ENCODE measurements at places on chromosomes 12 and 14. TPM values are rescaled to one million over a fixed set of nuclear protein-coding genes. Genes with fewer than 3 reads are reported as not detected.
A peak's percentile ranks its signal among the peaks of the same experiment; 100 is the strongest.

DNA sequence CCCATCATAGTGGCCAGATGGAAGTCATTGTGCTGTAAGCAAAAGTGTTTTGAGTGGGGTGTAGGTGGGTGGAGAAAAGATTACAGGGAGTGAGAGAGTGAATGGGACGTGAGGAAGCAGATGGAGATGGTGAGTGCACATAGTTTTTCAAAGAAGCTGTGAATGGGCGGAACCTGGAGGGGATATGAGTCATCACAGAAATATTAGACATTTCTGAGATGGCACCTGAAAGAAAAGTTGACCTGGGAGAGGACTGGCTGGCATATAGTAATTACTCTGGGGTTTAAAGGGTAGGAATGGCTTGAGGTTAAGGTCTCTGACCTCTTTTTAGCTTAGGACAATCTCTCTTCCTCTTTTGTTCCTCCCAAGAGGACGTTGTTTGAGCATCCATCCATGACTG lies 50.5 kb downstream of the ANO4 start:
- no peaks in the 10 kb centered on the region for H3K36me3 ChIP-seq
- no peak overlapping the region for H3K27ac ChIP-seq

GRCh38 chr12:76866151-76866567 lies 12.7 kb downstream of the CSRP2 start:
- no peaks in the 10 kb centered on the region for H3K4me1 ChIP-seq
- peaks cover 14% of the 10 kb centered on the region for H3K27me3 ChIP-seq
- no peak overlapping the region for H3K4me3 ChIP-seq
- no peak overlapping the region for H3K27ac ChIP-seq

- DNase-seq, result no peak
- peaks cover 45% of the 10 kb centered on the region for H3K27me3 ChIP-seq
- no peak overlapping the region for H3K27ac ChIP-seq
- H3K4me1 ChIP-seq, result no peaks in the 10 kb centered on the region
These were observed 9.8 kb upstream of the EML5 start for GRCh38 chr14:88802596-88802995.

GRCh38 chr12:82176761-82177490 lies 181.3 kb downstream of the CCDC59 start:
- H3K36me3 ChIP-seq, result no peaks in the 10 kb centered on the region
- no peaks in the 10 kb centered on the region for H3K27me3 ChIP-seq
- no peak for DNase-seq
- no peak overlapping the region for H3K27ac ChIP-seq
- no peak overlapping the region for H3K4me3 ChIP-seq

- peak; percentile 86 for DNase-seq
- H3K36me3 ChIP-seq, result peaks cover 9% of the 10 kb centered on the region
- peaks cover 37% of the 10 kb centered on the region for H3K4me1 ChIP-seq
- peak overlapping the region; percentile 95 for H3K27ac ChIP-seq
- H3K4me3 ChIP-seq, result peak overlapping the region; percentile 88
- no peaks in the 10 kb centered on the region for H3K27me3 ChIP-seq
These were observed 602 bp upstream of the FBXO33 start for GRCh38 chr14:39432619-39433451.

- no peak overlapping the region for H3K4me3 ChIP-seq
- peaks cover 31% of the 10 kb centered on the region for H3K4me1 ChIP-seq
- no peaks in the 10 kb centered on the region for H3K27me3 ChIP-seq
- no peak overlapping the region for H3K27ac ChIP-seq
- H3K36me3 ChIP-seq, result peaks cover 72% of the 10 kb centered on the region
- no peak for DNase-seq
These were observed 28.8 kb downstream of the POLE start for GRCh38 chr12:132658149-132658894.

- H3K27me3 ChIP-seq, result peaks cover 38% of the 10 kb centered on the region
- H3K36me3 ChIP-seq, result peaks cover 3% of the 10 kb centered on the region
- no peak for DNase-seq
- H3K4me1 ChIP-seq, result peaks cover 56% of the 10 kb centered on the region
- no peak overlapping the region for H3K27ac ChIP-seq
- H3K4me3 ChIP-seq, result no peak overlapping the region
These were observed 164.6 kb downstream of the GCH1 start for GRCh38 chr14:54738009-54738408.

DNA sequence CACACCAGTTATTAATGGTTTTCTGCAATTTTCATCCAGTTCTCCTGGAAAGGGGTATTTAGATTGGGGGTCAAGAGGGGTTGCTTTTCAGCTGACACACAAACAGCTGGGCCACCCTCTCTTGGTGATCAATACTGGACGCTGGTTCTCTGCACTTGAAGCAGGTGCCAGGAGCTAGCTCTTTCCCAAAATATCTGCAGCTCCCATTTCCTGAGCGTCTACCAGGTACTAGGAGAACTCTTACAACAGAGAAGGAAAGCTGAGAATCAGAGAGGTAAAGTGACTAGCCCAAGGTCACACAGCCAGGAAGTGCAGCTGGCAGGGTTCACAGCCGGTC lies 1.2 kb downstream of the TESC start:
- peak overlapping the region; percentile 68 for H3K27ac ChIP-seq
- peak overlapping the region; percentile 78 for H3K4me3 ChIP-seq
- DNase-seq, result no peak
- H3K4me1 ChIP-seq, result peaks cover 27% of the 10 kb centered on the region
- H3K27me3 ChIP-seq, result peaks cover 26% of the 10 kb centered on the region

DNA sequence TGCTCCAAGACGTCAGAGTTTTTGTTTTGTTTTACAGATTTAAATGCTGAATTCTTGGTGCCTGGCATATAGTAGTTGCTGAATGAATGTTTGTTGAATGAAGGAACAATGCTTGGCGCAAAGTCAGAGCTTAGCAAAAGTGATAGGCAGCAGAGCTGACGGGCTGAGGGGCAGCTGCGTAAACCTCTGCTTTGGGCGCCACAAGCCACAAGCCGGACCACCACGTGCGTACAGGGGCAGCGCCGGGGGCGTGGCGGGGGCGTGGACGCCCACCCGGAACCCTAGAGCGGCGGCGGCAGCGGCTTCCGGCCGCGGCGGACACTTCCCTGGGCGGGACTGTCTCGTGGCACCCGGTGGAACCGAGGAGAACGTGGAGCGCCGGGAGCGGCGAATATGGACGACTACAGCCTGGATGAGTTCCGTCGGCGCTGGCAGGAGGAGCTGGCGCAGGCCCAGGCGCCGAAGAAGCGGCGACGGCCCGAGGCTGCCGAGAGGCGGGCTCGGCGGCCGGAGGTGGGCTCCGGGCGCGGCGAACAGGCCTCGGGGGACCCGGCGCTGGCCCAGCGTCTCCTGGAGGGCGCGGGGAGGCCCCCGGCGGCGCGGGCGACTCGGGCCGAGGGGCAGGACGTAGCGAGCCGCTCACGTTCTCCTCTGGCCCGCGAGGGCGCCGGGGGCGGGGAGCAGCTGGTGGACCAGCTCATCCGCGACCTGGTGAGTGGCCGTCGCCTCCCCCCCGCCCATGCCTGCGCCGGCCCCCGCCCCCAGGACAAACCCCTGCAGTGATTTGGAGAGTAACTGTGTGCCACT lies at the start of gene FBXW8:
FBXW8 (plus strand) TSS at position 306 of the 807 bp plus-strand sequence; CDS start at position 394, 88 bp downstream.
- H3K4me1 ChIP-seq, result peaks cover 29% of the 10 kb centered on the region
- peak within 1 kb of the TSS; percentile 83 for H3K4me3 ChIP-seq
- peak; percentile 79 for DNase-seq
- H3K36me3 ChIP-seq, result peaks cover 12% of the 10 kb centered on the region
- peaks cover 28% of the 10 kb centered on the region for H3K27me3 ChIP-seq
- H3K27ac ChIP-seq, result peak within 1 kb of the TSS; percentile 69

The TAS2R19 gene
- 1.8 TPM for total RNA-seq

The GPR33 gene
- not detected for total RNA-seq

- H3K4me3 ChIP-seq, result no peak overlapping the region
- no peak overlapping the region for H3K27ac ChIP-seq
- DNase-seq, result no peak
- H3K36me3 ChIP-seq, result peaks cover 3% of the 10 kb centered on the region
- peaks cover 29% of the 10 kb centered on the region for H3K4me1 ChIP-seq
These were observed 256.6 kb upstream of the FOXN3 start for GRCh38 chr14:89673512-89674225.

The DPY19L2 gene
- 5.2 TPM for total RNA-seq

The HIF1A gene
- total RNA-seq, result 158 TPM

DNA sequence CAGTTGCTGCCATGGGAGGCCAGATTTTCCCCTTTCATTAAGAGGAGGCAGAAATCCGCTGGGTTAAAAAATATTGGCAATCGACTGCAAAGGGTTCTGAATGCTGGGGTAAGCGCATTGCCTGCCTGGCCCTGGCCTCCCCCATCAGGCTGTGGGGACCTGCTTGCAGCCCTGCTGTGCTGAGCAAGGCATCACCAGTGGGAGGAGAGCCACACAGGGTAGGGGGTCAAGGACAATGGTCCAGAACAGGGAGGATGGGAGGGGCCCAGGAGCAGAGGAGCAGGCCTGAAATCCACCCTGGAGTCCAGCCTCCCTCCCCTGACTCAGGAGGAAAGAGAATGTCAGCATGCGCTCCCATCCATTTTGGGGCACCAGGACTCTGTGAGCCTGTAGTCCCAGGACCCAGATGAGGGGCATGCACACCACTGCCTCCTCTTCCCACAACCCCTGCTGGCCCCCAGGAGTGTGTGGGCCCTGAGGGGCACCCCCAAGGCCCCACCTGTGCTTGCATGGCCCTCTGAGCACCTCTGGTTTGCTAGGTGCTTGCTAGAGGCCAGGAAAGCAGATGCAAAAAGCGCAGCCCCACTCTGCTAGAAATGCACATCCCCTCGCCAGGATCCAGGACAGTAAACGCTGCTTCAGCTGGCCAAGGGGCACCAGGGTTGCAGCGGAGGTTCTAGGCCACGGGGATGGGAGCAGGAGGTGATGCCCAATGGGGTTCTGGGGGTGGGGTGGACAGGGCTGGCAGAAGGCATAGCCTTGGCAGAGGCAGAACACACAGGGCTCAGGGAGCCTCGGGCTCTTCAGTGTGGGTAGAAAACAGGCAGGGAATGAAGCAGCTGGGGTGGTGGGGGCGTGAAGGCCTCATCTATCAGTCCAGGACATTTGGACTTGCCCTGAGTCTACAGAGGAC lies 14.6 kb downstream of the TESC start:
- DNase-seq, result no peak
- peaks cover 19% of the 10 kb centered on the region for H3K36me3 ChIP-seq
- no peak overlapping the region for H3K4me3 ChIP-seq
- no peaks in the 10 kb centered on the region for H3K27me3 ChIP-seq
- H3K4me1 ChIP-seq, result peaks cover 5% of the 10 kb centered on the region

The GPR162 gene
- not detected for total RNA-seq

GRCh38 chr14:101980700-101981099 lies 16.3 kb downstream of the DYNC1H1 start:
- peaks cover 53% of the 10 kb centered on the region for H3K36me3 ChIP-seq
- no peak overlapping the region for H3K27ac ChIP-seq
- no peaks in the 10 kb centered on the region for H3K27me3 ChIP-seq
- no peak for DNase-seq

DNA sequence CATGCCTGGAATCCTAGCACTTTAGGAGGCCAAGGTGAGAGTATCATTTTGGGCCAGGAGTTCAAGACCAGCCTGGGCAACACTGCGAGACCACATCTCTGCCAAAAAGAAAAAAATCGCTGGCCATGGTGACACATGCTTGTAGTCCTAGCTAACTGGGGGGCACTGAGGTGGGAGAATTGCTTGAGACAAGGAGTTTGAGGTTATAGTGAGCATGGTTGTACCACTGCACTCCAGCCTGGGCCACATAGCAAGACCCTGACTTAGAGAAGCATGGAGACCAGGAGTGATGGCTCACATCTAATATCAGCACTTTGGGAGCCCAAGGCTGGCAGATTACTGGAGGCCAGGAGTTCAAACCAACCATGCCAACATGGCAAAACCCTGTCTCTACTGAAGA lies 9.2 kb downstream of the PTGES3 start:
- no peak for DNase-seq
- H3K36me3 ChIP-seq, result peaks cover 35% of the 10 kb centered on the region
- H3K27ac ChIP-seq, result peak overlapping the region; percentile 67

- H3K4me1 ChIP-seq, result peaks cover 47% of the 10 kb centered on the region
- no peaks in the 10 kb centered on the region for H3K27me3 ChIP-seq
- H3K27ac ChIP-seq, result no peak overlapping the region
- peaks cover 11% of the 10 kb centered on the region for H3K36me3 ChIP-seq
- no peak overlapping the region for H3K4me3 ChIP-seq
These were observed 5.6 kb downstream of the FBXO33 start for GRCh38 chr14:39426605-39427004.

The PPP2R5C gene
- 213 TPM for total RNA-seq

DNA sequence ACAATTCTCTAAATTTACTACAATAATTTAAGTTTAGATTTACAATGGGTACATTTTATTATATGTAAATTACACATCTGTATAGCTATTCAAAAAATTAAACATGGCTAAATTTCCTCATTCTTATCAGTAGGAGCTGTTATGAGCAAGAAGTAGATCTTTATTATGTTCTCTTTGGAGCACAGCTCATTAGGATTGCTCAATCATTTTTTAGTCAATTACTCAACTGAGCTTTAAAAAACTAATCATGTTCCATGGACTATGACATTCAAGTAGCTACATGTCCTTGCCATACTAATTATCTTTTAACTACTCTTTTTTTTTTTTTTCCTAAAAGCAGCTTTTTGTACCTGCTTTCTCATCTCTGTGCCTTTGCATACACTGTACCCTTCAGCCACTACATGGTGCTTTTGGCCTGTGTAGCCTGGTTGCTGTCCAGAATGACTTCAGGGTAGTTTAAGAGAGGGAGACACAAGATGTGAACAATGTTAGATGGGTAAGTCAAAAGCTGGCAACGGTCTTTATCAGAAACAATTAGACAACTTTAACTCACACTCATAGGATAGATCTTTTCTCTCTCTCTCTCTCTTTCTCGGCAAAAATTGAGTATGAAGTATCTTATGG lies 69.0 kb downstream of the SSPN start:
- no peak overlapping the region for H3K27ac ChIP-seq
- no peaks in the 10 kb centered on the region for H3K36me3 ChIP-seq
- no peak for DNase-seq
- peaks cover 17% of the 10 kb centered on the region for H3K27me3 ChIP-seq
- no peaks in the 10 kb centered on the region for H3K4me1 ChIP-seq

Data from activated CD8-positive, alpha-beta memory T cell treated with anti-CD3 and anti-CD28 coated beads, Interleukin-2, amount 10 ng/mL, durations not matched to agents 7 days and 5 days (primary cell).